ENCODE measurements at places on chromosomes 5 and 9.

DNA sequence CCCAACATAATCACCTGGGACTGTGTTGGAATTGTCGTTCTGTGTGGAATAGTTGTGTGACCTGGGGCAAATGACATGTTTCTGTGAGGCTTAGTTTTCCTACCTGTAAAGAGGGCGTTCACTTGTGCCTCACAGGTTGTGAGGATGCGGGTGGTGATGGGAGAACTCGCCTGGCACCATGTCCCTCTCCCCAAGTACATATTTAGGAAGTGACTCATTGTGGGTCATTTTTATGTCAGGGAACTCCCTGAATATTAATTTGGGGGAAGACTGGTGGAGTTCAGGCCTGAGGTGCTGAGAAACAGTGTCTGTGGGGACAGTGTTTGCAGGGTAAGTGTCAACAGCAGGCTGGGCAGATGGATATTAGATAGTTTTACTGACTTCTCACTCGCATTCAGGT is 144.7 kb downstream of the KDM4C start:
- DNase-seq = no peak

- DNase-seq = no peak
These were observed 22.6 kb downstream of the CD180 start for GRCh38 chr5:67173959-67174358.

DNA sequence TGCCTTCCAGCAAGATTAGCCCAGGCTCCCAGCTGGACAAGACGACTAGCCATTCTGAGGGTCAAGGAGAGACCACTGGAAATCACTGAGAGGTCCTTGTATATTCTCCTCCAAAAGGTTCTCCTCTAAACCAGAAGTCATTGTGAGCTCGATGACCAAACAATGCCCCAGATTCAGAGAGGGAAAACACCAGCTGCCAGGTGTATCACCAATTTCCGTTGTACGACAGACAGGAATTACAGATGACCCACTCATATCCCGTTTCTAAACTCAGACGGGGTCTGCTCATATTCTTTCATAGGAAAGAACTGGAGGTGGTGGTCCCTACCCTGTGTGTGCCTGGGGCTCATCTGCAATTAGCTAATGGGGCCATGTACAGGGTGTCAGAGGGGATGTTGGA is 14.2 kb downstream of the FAXDC2 start:
- no peak for DNase-seq

- no peak for DNase-seq
These were observed 976.1 kb upstream of the NUDT12 start for GRCh38 chr5:104538734-104539133.

- DNase-seq = no peak
These were observed 79.2 kb upstream of the SPRY4 start for GRCh38 chr5:142404046-142404477.

DNA sequence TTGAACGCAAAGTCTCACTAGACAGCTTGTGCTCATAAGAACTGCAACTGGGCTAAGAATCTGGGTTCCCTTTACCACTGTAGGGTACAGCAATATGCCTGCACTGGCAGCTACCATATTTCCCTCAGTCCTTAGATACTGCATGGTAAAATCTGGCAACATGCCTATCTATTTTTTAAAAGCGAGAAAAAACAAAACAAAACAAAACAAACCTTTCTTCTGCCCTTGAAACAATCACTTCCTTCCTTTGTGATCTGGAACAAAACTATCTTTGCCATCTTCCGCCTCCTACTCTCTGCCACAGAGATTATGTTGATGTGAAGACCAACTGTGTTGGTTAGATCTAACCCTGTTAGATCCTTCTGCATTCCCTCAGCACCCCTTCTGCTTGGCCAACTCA is 242.9 kb downstream of the EBF1 start:
- no peak for DNase-seq

DNA sequence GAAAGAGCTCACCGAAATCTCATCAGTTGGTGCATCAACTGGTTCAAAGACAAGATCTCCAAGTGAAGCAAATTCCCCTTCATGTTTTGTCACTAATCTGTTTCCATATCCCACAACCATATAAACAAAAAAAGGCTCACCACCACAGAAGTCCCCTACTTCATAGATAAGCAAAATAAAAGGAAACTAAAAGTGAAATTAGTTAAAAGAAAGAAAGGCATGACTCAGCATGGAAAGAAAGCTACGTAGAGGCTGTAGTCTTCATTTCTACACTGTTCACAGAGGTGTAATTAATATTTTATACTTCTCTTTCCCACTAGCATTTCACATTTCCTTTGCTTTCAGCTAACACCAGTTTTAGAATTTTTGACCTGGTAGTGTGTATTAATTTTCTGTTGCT is 208.0 kb downstream of the CYLC2 start:
- DNase-seq = no peak

DNA sequence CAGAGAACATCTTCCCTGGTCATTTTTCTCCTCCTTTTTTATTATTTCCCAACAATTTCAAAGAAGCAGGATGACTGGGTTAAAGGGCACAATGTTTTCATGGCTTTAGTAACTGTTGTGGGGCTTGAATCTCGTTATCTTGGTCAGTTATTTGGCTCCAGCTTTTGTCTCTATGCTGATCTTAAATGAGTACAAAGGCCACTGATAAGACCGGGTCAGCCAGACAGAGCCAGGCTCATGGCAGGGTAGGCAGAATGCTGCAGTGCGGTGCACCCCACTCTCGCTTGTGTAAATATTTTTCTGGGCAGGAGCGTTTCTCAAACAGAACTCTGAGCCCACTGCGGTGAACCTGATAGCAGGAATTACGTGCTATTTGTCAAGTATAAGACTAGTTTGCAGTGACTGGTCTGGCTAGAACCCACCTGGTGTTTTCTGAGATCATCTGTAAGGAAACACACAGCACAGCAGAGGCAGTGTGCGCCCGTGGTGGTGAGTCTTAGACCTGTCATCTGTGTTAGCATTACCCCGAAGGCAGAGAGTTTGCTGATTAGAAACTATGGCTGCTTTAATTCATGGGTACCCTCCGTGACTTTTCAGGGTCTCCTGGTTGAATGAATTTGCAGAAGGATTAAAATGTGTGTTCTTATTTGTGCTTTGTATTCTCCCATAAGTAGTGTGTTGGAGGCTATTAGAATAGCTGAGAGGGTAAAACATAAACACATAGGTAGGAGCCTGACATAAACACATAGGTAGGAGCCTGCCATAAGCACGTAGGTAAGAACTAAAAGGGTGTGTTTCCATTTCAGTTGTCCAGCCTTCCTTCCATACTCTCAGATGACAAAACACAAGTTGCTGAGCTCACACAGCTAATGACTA is 158.6 kb upstream of the DMRT1 start:
- no peak for DNase-seq

DNA sequence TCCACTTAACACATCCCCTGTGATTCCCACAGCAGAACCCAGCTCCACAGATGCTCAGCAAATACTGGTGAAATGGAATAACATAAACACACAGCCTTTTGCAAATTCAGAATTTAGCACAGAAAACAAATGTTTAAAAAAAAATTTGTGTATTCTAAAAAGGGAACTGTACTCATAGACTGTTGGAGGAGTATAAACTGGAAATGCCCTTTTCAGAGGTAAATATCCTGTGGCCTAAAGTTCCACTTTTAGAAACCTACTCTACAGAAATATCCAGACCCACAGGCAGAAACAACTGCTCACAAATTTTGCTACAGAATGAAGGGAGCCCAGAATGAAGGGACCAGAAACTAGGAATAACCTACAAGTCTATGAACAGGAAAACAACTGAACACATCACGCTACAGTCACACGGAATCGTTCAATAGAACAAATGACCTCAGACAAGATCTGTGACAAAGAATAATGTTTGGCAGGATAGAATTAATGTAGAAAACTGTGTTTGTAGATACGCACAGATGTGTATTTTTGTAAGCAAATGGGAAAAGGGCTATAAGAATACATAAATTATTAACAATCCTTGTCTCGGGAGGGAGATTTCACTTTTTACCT is 78.5 kb downstream of the SHB start:
- no peak for DNase-seq

- DNase-seq = peak; percentile 44
These were observed 67.6 kb downstream of the HMCN2 start for GRCh38 chr9:130333041-130333711.

DNA sequence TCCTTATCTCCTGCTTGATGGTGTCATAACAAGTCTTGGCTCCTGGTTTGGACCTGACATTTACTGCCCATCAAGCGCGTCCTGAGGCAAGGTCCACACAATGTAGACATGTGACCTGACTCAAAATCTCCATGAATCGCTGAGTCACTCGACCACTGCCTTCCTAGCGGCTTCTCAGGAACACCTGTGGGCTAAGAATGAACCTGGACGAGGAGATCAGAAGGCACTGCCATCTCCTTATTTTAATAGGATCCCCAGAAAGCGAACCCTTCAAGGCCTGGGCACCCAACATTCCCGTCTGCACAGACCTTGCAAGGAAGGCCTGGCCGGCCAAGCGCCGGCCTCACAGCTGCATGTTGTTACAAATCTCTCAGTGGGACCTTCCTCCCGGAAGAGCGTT is 60.6 kb upstream of the IRX1 start:
- no peak for DNase-seq

- DNase-seq = no peak
These were observed 244.8 kb upstream of the MPDZ start for GRCh38 chr9:13524245-13524644.

- DNase-seq = no peak
These were observed 3.1 kb downstream of the ANXA1 start for GRCh38 chr9:73154722-73155121.

GRCh38 chr9:11872471-11872870 is 820.7 kb upstream of the TYRP1 start:
- DNase-seq = no peak

- DNase-seq = no peak
These were observed 53.0 kb downstream of the PSD2 start for GRCh38 chr5:139848508-139849100.

DNA sequence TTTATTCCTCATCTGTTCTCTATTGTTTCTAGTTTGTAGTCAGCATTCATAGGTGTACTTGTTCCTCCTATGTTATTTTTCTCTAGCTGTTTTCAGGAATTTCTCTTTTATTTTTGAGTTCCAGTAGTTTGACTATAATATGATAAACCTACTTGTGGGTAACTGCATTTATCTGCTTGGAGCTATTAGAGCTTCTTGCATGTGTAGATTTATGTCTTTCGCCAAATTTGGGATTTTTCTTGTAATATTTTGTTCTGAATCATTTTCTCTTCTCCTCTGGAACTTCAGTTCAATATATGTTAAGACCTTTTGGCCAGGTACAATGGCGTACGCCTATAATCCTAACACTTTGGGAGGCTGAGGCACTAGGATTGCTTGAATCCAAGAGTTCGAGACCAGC is 37.4 kb downstream of the JMY start:
- no peak for DNase-seq

- DNase-seq = peak; percentile 22
These were observed 39.2 kb downstream of the TLE4 start for GRCh38 chr9:79610791-79611614.

- no peak for DNase-seq
These were observed 3.3 kb downstream of the ACSL6 start for GRCh38 chr5:132008163-132008473.

GRCh38 chr5:111469903-111470302 is 42.4 kb downstream of the STARD4 start:
- peak; percentile 12 for DNase-seq

DNA sequence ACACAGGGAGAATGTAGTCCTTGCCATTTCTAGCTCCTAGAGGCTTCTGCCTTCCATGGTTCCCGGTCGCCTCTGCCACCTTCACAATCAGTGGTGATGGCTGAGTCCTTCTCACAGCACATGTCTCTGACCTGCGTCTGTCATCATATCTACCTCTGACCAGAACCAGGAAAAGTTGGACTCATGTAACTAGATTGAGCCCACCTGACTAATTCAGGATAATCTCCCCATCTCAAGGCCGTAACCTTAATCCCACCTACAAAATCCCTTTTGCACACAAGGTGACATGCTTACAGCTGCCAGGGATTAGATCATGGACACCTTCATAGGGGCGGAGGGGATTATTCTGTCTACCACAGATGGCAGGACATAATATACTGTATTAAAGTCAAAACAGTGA is 375.6 kb downstream of the ICE1 start:
- no peak for DNase-seq

GRCh38 chr5:179906294-179906794 is 1.4 kb downstream of the TBC1D9B start:
- DNase-seq = no peak

GRCh38 chr5:172189693-172190296 is 1.8 kb upstream of the STK10 start:
- DNase-seq = no peak

GRCh38 chr9:93967020-93967803 is 12.1 kb upstream of the BARX1 start:
- DNase-seq = no peak

DNA sequence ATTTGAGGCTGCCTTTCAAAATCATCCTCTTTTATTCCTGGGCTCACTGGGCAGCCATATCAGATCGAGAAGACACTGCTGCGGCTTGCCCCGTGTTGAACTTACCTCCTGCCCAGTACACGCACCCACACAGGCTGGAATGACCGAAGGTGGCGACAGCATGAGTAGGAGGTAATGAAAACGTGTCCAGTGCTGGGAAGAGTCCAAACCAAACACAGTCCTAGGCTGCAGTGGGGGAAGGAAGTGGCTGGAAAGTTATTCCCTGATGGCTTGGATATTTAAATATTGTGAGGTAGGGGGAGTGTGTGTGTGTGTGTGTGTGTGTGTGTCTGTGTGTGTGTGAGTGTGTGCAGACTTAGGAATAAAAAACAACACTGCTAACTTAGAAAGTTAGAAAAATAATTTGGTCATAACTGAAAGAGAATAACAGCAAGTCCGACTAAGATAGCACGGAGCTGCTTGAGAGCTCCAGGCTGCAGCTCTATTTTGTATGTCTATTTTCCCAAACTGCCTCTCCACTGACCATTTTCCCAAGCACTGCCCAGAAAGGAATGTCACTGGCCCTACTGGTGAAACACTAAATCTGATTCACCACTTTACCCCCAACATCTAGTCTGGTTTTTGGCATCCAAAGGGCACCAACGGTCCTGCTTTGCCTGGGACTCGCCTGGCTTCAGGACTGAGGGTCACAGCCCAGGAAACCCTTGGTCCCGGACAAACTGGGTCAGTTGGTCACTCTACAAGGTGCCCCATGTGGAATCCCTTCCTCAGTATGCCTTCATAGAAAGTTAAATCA is 41.2 kb downstream of the ANKH start:
- DNase-seq = no peak

- no peak for DNase-seq
These were observed 96.1 kb downstream of the F2RL2 start for GRCh38 chr5:76526950-76527583.

- no peak for DNase-seq
These were observed 20.1 kb upstream of the CFAP157 start for GRCh38 chr9:127686461-127687393.

DNA sequence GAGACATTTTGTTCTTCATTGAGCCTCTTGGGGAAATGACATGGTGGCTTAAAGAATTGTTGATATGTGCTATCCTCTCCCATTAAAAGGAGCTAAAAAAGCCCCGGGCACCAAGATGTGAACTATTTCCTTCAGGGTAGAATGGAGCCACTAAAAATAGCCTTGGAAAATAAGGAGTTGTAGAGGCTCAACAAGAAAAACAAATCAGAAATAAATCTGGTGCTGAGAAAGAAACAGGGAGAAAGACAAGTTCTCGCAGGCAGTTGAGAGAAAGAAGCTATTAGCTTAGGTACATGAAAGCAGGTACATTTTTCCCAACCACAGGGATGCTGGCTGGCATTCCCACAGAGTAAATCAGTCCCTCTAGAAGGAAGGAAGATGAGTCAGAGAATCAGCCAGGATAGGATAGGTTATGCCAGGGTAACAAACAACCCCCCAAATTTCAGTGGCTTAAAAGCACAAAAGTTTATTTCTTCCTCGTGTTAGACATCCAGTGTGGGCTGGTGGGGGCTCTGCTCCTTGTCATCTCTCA is 134.6 kb upstream of the ADRA1B start:
- no peak for DNase-seq

Measured in RPMI8226 (cell line).